Ureter (tissue), 1 donor: ENCODE measurements at places on chromosomes 16 and 17. TPM values are rescaled to one million over a fixed set of nuclear protein-coding genes. Genes with fewer than 3 reads are reported as not detected.

DNA sequence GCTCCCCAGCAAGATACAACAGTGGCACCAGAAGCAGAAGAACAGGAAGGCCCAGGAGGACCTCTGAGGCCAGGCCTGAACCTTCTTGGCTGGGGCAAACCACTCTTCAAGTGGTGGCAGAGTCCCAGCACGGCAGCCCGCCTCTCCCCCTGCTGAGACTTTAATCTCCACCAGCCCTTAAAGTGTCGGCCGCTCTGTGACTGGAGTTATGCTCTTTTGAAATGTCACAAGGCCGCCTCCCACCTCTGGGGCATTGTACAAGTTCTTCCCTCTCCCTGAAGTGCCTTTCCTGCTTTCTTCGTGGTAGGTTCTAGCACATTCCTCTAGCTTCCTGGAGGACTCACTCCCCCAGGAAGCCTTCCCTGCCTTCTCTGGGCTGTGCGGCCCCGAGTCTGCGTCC lies 11.9 kb downstream of the CES3 start:
- DNase-seq = no peak

- no peak for DNase-seq
Measured at GRCh38 chr16:85940214-85940613, 41.3 kb downstream of the IRF8 start.

DNA sequence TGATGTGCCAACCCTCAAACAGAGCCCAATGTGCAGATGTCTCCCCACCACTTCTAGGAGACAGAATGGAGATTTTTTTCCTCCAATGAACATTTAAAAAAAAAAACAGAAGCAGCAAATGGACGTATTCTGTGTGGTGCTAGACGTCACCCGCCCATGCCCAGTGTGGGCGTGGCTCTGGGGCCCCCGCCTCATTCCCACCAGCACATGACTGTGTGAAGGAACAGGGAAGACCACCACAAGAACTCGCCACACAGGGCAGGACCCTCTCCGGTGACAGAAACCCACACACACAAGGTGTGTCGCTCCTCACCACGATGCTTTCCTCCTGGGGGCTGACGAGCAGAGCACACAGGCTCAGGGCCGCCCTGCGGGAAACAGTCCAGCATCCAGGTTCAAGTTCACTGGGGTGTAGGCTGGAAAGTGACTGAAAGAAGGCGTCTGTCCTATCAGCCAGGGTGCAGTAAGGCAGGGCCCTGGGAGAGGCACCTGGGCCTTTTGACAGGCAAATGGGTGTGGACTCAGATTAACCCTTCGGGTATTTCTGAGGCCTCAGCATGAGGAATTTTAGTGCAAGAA lies 53.5 kb downstream of the KLHDC4 start:
- DNase-seq = no peak

- DNase-seq = no peak
Measured at GRCh38 chr17:74001145-74001544, 202.3 kb upstream of the RPL38 start.

IL21R gene
- 0.60 TPM for total RNA-seq

CLEC18A gene
- 2.2 TPM for total RNA-seq

DPEP3 gene
- not detected for total RNA-seq

NAGS gene
- total RNA-seq = 2.2 TPM
